ENCODE measurements at places on chromosomes 11 and 22.

GRCh38 chr11:125483592-125483991, 12.5 kb downstream of the FEZ1 start:
- DNase-seq: no peak

DNA sequence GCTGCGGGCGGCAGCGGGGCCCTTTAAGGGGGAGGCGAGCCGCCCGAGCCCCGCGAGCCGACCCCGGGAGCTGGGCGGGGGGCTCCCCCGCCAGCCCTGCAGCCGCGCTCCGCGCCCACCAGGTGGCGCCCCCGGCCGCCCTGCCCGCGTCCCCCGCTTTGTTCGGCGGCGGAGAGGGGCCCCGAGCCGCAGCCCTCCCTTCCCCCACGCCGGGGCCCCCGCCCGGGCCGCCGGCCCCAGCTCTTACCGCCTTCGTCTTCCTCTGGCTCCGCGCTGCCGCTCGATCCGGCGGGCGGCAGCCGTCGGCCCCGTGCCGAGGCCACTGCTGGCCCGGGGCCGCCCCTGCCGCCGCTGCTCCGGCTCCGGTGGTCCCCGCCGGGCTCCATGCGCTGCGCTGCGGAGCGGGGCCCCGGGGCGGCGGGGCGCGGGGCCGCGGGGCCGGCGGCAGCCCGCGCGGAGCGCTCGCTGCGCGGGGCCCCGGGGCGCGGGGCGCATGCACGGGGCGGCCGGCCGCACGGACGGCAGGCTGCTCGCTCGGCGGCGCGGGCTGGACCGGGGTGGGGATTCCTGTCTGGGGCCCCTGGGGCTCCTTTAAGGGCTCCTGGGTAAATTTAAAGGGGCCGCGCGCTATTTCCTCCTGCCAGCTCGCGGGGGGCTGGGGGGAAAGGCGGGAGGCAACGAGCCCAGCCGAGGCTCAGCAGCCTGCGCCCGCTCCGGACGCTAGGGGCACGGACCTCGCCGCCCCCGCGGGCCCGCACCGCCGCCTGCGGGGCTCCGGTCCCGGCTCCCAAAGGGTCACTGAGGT, at the start of gene ZFTA:
TSS of gene ZFTA (minus strand) at position 539 of the 805 bp plus-strand sequence. CDS start at position 386, 153 bp downstream.
- DNase-seq: peak; percentile 45

DNA sequence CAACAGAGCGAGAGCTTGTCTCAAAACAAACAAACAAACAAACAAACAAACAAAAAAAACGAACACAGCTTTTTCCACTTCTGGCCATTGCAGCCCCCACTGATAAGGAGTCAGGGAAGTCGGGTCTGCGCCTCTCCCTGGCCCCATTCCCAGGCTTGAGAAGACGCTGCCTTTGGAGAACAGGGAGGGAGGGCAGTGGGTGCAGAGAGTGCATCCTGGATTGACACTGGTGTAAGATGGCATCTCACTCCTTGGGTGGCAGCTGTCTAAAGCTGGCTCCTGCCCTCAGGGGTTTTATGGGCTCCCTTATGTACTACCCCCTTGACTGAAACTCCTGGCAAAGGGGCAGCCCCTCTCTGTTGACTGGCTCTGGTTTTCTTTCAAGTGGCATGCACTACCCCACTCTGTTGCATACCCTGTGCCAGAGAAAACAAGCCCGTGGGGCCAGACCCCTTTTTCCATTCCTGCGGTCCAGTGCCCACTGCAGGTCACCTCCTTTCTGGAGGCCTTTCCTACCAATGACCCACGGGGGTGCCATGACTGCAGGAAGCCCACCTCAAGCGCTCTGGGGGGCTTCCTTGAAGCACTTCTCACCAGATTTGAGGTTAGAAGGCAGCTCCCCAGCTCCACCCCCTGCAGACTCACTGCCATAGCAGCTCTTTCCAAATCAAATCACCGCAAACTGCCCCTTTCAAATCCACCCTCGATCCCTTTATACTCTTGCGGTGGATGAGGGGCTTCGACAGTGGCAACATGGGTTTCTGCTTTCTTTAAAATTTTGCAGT, 12.7 kb downstream of the DRAP1 start:
- no peak for DNase-seq

DNA sequence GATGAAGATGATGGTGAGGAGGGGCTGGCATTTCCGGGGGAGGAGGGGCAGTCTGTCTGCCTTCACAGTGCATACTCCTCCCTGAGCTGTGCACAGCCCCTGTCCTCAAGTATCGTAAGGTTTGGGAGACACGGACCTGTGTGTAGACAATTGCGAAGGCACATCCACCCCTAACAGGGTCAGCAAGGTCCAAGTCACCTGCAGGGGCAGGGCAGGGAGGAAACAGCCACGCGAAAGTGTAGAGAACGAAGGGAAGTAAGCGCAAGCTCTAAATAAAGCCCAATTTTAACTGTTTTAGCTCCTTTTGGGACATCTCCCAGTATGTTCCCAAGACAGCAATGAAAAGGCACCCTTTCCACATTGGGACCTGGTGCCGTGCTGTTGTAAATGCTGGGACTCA, 448.2 kb downstream of the TBC1D22A start:
- no peak for DNase-seq

DNA sequence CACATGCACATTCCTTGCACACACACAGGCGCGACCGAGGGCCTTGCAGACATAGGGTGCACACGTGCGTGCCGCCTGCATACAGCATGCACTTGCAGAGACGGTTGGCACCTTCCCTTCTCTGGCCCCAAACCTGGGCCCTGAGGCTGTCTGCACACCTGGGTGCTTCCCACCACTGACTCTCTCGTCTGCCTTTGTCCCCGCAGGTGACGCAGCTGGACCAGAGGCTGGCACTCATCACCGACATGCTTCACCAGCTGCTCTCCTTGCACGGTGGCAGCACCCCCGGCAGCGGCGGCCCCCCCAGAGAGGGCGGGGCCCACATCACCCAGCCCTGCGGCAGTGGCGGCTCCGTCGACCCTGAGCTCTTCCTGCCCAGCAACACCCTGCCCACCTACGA, 38.0 kb downstream of the CDKN1C start:
- no peak for DNase-seq

GRCh38 chr11:57792060-57792541, 30.5 kb downstream of the CTNND1 start:
- peak; percentile 84 for DNase-seq

GRCh38 chr11:69310351-69310750, 16.4 kb downstream of the MYEOV start:
- no peak for DNase-seq

Measured in activated T-helper 1 cell treated with anti-CD3 and anti-CD28 coated beads, Interleukin-12 subunit alpha, Interleukin-12 subunit beta, Interleukin-2, Interleukin-4 antibody, amounts not matched to agents 30 ng/mL and 10 ng/mL and 1 ng/mL, durations not matched to agents 14 hours and 24 hours and 36 hours (primary cell).